ENCODE measurements at places on chromosomes 2 and 18.

- DNase-seq, result peak; percentile 23
Measured at GRCh38 chr18:55323051-55323994, 264.7 kb downstream of the TCF4 start.

GRCh38 chr2:181949047-181949446 is 36.6 kb upstream of the PPP1R1C start:
- DNase-seq, result no peak

GRCh38 chr2:7730990-7731389 is 813.8 kb downstream of the RNF144A start:
- DNase-seq, result no peak

- no peak for DNase-seq
Measured at GRCh38 chr2:222869252-222869560, 8.4 kb downstream of the ACSL3 start.

DNA sequence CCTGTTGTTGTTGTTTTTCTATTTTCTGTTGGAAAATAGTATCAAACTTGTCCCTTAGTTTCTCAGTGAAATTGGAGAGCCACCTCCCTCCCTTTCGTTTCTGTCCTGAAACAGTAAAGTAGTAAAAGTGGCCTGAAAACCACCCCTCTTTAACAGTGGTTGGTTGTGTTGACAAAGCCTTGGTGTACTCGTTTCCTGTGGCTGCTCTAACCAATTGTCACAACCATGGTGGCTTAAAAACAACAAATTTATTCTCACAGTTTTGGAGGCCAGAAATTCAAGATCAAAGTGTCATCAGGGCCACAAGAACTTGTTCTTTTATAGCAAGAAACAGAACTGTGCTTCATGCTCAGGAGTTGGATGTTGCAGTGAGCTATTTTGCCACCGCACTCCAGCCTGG is 4.0 kb upstream of the DYSF start:
- no peak for DNase-seq

- DNase-seq, result no peak
Measured at GRCh38 chr2:207640160-207640559, 15.0 kb upstream of the METTL21A start.

GRCh38 chr2:165837122-165837521 is 43.1 kb upstream of the GALNT3 start:
- DNase-seq, result no peak

- DNase-seq, result peak; percentile 91
Measured at GRCh38 chr2:231666171-231667095, 41.9 kb upstream of the PTMA start.

GRCh38 chr18:27008575-27008974 is 143.1 kb upstream of the AQP4 start:
- DNase-seq, result no peak

GRCh38 chr2:28668106-28668814 is 83.4 kb upstream of the PPP1CB start:
- DNase-seq, result no peak

DNA sequence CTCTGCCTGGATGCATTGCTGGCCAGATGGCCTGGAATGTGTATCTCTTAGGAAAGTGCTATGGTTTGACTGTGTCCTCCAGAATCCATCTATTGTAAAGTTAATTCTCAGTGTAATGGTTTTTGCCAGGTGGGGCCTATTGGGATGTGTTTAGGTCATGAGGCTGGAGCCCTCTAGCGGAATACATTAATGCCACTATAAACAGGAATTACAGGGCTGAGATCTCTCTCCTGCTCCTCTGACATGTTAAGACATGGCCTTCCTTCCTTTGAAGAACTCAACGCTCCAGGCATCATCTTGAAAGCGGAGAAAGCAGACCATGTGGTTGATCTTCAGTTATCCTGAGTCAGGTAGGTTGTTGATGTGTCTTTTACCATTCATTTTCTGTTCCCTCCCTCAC is 276.4 kb downstream of the RPIA start:
- no peak for DNase-seq

- DNase-seq, result no peak
Measured at GRCh38 chr2:30732876-30733275, 74.4 kb downstream of the CAPN13 start.

- DNase-seq, result no peak
Measured at GRCh38 chr2:107174171-107174570, 288.2 kb upstream of the ST6GAL2 start.

DNA sequence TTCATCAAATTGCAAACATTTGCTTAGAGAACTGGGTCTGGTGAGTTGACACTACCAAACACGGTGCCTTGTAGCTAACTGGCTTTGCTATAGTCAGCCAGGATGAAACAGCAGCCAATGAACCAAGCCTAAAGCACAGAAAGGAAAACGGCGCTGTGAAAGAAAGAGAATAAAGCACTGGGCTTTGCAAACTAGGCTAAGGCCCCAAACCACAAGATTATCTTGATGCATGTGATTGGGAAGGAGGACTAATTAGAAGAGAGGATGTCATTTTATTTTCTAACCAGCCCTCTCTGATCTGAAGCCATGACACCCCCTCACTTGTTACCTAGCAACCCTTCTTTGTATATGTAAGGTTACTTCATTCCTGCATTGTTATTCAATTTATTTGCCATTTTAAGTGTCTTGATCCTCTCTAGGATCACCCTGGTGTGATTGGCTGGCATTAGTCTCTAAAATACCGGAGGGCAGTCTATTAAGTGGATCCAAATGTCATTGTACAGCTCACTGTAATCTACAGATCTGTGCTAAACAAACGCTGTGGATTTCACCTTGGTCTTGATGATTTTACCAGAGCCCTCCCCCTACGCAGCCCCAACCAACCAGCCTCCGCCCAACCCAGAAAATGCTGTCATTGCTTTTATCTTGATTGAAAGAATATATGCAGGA is 395.4 kb upstream of the ACVR2A start:
- no peak for DNase-seq

DNA sequence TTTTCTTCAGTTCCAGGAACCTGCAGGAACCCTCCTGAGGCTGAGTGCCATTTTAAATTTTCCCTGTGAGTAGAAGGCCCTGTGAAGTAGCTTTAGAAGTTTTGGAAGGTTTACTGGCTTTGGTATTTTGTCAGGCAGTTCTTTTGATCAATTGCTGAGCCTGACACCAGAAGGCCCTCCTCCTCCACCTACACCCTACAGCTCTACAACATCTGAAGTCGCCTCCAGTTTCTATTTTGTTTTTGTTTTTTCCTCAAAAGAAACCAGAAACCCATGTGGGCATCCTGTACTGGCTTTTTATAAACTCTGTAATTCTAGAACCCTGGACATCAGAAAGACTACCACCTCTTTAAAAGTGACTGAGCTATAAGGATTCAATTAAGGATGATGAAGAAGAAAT is 153.7 kb downstream of the NRXN1 start:
- no peak for DNase-seq

- no peak for DNase-seq
Measured at GRCh38 chr18:1013951-1014350, 109.3 kb downstream of the ADCYAP1 start.

DNA sequence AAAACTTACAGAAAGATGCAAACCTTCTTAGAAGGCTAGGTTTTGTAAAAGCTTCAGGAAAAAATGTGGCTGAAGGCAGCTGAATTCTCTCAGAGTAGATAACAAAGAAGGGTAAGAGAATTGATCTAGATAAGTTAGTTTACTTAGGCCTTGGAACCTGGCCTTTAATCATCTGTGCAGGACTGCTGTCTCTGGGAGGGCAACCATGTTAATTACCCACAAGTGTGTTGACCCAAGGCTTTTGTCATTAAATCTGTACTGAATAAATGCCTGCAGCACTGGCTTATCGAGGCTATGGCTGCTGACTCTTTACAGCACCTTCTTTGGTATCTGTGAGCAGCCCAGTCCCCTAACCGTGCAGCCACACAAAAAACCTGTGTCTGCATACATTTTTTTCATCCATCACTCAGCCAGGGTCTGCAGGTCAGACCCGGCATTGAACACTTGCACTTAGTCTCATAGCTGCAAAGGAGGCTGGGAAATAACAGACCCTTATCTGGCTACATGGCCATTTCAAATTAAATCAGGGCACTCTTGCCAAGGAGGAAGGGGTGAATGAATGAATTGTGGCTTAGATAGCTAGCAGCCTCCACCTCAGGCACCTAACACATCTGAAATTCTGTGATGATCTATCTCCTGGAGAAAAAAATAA is 120.2 kb upstream of the MSH2 start:
- no peak for DNase-seq

DNA sequence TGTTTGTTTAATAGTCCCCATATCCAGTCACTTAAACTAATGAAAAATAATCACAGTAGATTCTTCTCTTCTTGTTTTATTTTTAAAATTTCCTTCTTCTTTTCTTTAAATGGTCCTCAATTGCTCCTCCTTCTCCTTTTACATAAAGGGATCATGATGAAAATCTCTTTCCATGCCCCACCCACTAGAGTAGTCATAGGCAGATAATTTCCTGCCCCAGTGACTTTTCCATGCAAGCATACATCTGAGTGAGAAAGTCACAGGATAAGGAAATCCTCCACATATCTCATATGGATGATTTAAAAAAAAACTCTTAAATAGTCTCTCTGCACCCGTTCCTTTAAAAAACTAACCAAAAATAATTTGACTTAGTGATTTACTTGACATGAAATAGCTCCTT is 552.3 kb upstream of the SETBP1 start:
- no peak for DNase-seq

GRCh38 chr2:143142598-143142997 is 13.4 kb downstream of the ARHGAP15 start:
- DNase-seq, result no peak

GRCh38 chr2:134240061-134240460 is 13.8 kb upstream of the MGAT5 start:
- no peak for DNase-seq

GRCh38 chr18:30088238-30089015 is 954.1 kb downstream of the DSC3 start:
- no peak for DNase-seq

GRCh38 chr2:229237270-229237669 is 33.8 kb downstream of the PID1 start:
- DNase-seq, result no peak

GRCh38 chr2:231714639-231715498 is 6.5 kb downstream of the PTMA start:
- no peak for DNase-seq

DNA sequence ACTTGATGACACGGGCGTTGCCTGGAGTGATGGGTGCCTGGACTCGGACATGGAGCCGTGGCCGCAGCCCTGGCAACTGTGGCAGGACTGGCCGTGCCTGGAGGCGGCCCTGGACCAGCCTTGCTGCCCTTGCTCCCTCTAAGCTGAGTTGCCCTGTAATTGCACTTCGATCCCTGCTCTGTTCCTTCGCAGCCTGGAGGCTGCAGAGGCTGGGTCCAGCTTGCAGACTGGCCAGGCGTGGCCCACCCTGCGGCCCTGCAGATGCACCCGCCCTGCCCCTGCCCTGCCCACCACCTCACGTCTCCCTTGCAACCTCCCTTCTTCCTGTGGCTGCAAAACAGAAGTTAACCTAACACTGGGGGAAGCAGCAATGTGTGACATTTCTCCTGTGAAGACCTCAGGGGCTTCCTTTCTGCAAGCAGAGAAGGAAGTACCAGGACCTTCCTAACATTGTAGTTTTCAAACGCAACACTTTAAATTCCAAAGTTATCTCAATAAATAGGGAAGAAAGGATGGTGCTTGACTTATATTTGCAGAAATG is 174.6 kb upstream of the TPO start:
- no peak for DNase-seq

GRCh38 chr2:18599509-18600254 is 10.3 kb upstream of the NT5C1B start:
- no peak for DNase-seq

DNA sequence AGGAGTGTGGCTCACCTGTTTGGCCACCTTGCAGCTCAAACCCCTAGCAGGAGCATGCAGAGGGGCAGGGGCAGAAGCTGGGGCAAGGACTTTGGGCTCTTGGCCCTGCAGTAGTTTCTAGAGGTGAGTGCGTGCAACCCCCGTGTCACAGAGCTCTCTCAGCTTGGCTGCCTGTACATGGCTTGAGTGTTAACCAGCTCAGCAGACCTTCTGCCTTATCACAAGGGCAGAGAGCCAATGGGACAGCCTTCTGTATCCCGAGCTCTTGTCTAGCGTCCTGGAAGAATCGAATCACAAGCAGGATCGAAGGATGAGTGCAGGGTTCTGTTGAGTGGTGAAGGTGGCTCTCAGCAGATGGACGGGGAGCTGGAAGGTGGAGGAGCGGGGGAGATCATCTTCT is 120.3 kb upstream of the TMEM18 start:
- DNase-seq, result no peak

DNA sequence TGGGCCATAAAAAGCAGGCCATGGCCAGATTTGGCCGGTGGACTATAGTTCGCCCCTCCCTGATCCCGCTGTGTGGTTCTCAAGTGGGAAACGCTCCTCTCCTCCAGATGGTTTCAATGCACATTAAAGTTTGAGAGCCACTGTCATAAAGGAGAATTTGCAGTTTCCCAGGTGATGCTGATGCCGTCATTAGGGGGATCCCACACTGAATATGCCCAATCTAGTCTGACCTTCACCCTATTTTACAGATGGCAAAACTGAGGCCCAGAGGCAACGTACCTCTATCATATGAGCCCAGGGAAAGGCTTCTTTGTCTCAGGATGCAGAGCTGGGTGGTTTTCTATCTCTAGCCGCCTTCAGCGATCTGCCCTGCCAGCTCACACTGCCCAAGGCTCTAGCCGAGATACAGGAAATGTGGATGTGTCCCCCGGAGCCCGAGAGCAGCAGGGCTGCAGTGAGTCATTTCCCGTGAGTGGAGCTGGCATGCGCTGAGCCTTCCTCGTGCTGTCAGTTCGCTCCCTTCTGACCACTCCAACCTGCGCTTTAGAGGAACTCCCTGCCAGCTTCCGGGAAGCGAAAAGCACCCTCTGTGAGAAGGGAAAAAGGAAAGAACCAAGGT is 116.2 kb downstream of the SMAD7 start:
- DNase-seq, result no peak

DNA sequence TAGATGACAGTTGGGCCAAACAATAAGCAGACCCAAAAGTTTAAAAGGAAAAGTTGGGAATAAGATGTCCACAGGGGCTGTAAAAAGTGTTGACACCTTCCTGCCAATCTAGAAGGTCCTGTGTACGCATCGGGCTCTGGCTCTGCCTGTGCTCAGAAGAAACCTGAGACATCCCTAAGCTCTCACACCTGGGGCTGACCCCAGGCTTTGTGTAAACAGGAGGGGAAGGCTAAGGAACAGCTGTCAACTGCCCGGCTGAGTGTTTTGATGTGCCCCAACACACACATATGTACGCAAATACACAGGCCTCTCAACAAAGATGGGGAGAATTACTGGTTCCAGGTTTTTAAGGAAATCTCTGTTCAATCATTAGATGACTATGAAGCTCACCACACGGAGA is 59.5 kb downstream of the TMEM131 start:
- no peak for DNase-seq

DNA sequence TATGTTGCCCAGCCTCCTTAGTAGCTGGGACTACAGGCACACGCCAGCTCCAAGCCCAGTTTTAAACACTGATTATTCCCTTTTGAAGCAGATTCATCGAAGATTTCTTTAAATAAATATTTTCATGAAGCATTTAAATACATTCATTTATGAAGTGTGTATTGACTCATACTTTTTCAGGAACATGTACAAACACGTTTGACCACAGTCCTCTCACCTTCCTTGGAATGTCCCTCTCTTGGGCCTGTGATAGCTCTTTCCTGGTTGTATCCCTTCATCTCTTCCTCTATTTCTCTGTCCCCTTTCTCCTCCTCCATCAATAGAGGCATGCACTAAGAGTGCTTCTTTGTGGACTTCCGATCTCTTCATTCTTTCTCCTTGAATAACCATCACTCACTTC is 2.5 kb downstream of the PSTPIP2 start:
- DNase-seq, result no peak

GRCh38 chr2:238100049-238100820 is at the start of gene ESPNL:
ESPNL (plus strand) TSS chr2:238100340; CDS start chr2:238100420, 80 bp downstream.
- no peak for DNase-seq
